CD8-positive, alpha-beta memory T cell (primary cell): ENCODE measurements at places on chromosomes 2 and 18. TPM values are rescaled to one million over a fixed set of nuclear protein-coding genes. Genes with fewer than 3 reads are reported as not detected.

GRCh38 chr2:106307860-106308259 lies 113.8 kb upstream of the UXS1 start:
- no peak for DNase-seq

- DNase-seq, result no peak
These were observed 32.4 kb upstream of the RBBP8 start for GRCh38 chr18:22900558-22901238.

DNA sequence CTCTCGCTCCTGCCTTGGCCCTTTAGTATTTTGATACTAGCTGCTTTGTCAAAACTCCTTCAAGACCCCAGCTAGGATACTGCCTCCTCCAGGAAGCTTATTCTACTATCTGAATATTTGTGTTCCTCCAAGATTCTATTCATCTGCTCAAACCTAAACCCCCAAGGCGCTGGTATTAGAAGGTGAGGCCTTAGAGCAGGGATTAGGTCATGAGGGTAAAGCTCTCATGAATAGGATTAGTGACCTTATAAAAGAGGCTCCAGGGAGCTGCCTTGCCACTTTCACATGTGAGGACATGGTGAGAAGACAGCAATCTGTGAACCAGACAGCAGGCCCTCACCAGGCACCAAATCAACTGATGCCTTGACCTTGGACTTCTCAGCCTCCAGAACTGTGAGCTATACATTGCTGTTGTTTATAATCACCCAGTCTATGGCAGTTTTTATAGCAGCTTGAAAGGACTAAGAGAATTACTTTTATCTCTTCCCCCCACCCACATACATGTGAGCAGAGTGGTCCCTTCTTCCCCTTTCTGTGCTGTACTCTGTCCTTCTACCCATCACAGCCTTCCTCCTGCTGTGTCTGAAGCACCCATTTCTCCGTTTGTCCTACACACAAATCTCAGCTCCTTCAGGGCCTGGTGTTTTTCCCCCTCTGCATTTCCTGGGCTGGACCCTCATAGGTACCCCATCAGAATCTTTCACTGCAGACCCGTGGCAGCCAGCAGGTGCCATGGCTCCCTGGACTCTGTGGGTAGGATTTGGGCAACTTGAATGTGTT lies 54.5 kb downstream of the HS1BP3 start:
- no peak for DNase-seq

The UGT1A10 gene
- not detected for total RNA-seq

GRCh38 chr2:150465703-150466569 lies 21.5 kb downstream of the RND3 start:
- DNase-seq, result no peak

The SERPINB4 gene
- not detected for total RNA-seq
